ENCODE measurements at places on chromosomes 1 and 21.

- DNase-seq: no peak
Observed at GRCh38 chr1:118979754-118980575, 8.2 kb downstream of the TBX15 start.

DNA sequence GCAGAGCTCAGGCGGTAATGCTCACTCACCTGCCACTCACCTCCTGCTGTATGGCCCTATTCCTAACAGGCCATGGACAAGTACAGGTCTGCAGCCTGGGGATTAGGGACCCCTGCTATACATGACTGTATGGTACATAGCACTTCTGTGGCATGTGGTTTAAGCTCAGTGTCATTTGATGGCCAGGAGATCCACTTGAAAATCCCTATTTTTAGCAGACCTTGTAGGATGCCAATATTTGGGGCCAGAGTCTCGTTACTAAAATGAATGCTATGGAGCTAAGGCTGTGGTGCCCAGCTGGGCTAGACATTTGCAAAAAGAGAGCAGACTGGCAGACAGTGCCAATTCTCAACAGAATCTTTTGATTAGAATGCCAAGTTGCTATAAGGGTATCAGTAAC, 1.7 kb upstream of the ANGPTL7 start:
- DNase-seq: no peak

GRCh38 chr1:73899311-73899710, 298.7 kb downstream of the LRRIQ3 start:
- DNase-seq: no peak

DNA sequence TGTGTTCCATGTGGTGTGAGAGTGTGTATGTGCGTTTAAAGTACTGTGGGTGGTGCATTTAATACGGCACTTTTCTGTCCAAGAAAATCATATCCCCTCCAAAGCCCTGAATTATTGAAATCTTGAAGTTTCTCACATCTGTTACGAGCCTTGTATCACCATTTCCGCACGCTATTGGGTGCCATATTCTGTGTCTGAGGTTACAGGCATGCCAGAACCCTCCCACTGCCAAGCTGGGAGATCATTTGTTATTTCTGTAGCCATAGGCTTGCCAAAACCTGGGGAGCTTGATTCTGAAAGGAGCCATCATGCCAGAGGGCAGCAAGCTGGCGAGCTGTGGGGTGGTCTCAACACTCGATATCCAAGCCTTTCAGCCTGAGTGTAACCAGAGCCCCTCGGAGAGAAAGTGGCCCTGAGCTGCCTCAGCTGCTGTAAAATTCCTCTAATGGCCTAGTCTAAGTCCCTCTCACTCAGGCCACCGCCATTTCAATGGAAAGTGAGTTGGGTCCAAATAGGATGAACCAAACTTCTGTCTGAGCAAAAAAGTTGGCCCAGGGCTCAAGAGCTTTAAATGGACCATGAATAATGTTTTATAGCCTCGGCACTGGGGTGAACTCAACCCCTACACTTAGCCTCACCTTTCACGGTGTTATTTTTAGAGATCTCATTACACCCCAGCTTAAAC, 298.4 kb upstream of the DUSP10 start:
- no peak for DNase-seq

GRCh38 chr1:90948301-90948700, 73.5 kb downstream of the ZNF644 start:
- DNase-seq: no peak

- DNase-seq: no peak
Observed at GRCh38 chr1:40155135-40155534, 6.1 kb upstream of the RLF start.

GRCh38 chr1:221575605-221576004, 166.3 kb downstream of the DUSP10 start:
- DNase-seq: no peak

GRCh38 chr1:244066954-244067716, 16.1 kb downstream of the ZBTB18 start:
- no peak for DNase-seq

- DNase-seq: no peak
Observed at GRCh38 chr1:232704256-232704655, 74.3 kb upstream of the SIPA1L2 start.

GRCh38 chr1:37556712-37557196, at the start of gene DNALI1:
TSS of gene DNALI1 (plus strand) at chr1:37556940. CDS start at chr1:37556995, 55 bp downstream.
- DNase-seq: no peak

DNA sequence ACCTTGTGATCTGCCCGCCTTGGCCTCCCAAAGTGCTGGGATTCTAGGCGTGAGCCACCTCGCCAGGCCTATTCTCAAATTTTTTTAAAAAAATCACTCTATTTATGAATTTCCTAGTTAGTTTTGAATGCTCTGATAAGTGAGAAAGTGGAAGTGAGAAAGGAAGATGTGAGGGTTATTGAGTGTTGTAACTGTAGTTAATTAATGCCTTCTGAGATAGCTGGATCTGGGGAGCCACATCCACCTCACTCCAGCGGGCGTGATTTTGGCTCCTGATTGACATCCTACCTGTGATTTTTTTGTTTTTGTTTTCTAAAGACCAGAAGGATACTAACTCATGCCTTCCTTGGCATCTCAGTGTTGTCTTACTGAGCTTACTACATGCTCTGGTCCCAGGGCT, 65.6 kb downstream of the ST3GAL3 start:
- no peak for DNase-seq

DNA sequence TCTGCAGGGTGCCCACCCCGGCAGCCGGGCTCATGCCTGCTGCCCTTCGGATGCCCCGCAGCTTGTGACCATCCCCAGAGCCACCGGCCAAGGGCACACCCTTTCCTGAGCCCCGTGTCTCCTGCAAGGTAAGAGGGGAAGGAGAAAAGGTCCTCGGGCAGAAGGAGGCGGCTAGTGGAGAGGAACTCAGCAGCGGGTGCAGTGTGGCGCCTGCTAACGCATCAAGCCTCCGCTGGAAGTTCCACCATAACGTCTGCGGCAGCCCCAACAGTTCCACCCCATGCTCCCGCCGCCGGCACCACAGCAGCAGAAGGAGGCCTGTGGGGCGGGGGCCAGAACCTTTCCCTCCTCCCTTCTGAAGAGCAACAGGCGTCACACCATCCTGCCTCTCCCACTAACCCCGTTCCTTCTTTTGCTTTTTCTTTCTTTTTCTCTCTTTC, 990 bp downstream of the VWA5B1 start:
- DNase-seq: no peak

DNA sequence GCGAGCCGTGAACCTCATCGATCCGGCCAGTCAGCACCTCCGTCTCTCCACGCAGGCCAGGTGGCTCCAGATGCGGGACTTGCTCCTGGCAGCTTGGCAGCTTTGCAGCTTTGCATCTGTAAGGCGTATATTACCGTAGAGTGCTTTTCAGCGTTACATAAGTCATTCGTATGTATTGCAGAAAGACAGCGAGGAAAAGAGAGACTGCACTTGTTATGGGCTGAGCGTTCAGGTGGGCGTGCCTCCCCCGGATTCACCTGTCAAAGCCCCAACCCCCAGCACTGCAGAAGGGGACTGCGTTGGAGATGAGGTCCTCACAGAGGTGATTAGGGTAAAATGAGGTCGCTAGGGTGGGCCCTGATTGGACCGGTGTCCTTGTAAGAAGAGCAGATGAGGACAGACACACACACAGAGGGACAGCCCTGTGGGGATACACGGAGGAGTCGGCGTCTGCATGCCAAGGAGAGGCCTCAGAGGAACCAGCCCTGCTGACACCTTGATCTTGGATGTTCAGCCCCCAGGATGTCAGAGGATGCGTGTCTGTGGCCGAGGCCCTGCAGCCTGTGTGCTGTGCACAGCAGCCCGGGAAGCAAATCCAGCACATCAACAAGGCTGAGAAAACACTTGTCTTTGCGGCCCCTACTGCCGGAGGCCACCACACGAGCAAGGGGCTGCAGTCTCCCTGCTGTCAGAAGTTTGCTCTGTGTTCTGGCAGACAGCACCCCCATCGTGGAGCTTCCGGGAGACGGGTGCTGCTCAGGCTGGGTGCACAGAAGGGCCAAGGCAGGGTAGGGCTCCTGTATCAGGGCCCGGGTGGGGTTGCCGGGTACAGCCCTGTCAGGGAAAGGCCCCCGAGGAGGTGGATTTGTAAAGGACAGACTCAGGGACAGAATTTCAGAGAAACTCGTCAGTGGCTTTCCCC, 10.9 kb upstream of the AGPAT3 start:
- no peak for DNase-seq

DNA sequence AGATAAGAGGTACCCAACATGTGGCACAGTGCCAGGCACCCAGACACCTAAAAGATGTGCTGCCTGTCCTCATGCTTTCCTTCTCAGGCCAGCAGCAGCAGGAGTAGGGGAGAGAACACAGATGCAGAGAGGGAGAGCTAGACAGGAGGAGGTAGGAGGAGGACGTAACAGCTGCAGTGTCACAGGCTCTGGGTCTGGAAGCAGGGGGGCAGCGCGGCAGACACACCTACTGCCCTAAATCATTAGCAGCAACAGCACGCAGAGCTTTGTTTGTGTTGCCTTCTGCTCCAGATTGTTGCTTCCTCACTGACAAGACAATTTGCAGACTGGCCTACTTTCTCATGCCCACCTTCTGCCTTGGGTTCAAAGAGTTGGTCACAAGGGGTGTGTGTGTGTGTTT, 196.7 kb upstream of the DAB1 start:
- no peak for DNase-seq

GRCh38 chr1:54371038-54371941, 34.9 kb downstream of the SSBP3 start:
- no peak for DNase-seq

DNA sequence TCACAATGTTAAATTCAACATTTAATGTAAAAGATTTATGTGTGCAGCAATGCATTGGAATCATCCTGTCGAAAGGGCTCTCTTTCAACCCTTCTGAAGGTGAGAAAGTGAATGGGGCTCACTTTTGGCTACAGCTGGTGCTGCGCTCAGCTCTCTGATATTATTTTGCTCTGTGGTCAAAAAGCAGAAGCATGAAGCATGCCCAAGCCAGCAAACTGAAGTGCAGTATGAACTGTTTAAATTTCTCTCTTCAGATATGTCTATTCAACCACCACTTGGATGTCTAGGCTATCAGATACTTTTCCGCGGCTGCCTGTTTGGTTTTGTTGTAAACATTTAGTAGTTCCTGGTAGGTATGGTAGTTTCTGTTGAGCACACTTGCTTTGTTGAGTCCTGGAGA, 216.9 kb upstream of the TMPRSS15 start:
- DNase-seq: no peak

GRCh38 chr21:32015461-32016139, 142.8 kb downstream of the HUNK start:
- DNase-seq: no peak

GRCh38 chr1:48261881-48262400, 39.4 kb downstream of the SLC5A9 start:
- no peak for DNase-seq

- DNase-seq: no peak
Observed at GRCh38 chr1:160949881-160950280, 4.7 kb downstream of the ITLN2 start.

GRCh38 chr1:178019622-178020021, 49.8 kb upstream of the SEC16B start:
- DNase-seq: no peak

DNA sequence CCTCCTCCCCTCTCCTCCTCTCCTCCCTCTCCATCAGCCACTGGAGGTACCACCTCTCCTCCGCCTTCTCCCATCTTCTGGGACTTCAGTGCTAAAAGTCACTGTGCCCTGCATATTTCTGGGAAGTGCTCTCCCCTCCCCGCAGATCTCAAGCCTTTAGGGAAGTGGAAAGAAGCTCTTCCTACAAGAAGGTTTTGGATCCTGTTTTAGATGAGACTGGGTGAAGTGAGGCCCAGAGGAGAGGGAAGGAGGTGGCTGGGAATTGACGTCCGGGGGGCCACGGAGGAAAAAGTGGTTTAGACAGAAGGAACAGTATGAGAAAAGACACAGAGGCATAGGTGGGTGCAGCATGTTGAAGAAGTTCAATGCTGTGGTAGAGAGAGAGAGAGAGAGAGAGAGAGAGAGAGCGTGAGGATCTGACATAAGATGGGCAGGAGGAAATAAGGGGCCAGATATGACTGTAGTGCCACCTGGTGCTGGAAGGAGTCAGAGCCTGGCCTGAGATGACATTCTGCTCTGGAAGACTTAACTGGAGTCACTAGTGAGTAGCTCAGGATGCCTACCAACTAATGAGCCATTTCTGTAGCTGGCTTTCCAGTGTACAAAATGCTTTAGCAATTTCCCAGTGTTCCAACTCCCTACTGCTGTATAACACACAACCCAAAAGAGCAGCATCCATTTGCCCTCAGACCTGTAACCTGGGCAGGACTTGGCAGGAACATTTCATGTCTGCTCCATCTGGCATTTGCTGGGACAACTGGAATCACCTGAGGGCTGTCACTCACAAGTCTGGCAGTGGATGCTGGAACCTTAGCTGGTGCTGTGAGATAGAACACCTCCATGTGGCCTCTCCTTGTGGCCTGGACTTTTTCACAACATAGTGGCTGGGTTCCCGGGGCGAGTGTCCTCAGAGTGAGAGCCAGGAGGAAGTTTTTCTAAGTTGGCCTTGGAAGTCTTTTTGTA, 16.6 kb upstream of the ZSCAN20 start:
- no peak for DNase-seq

DNA sequence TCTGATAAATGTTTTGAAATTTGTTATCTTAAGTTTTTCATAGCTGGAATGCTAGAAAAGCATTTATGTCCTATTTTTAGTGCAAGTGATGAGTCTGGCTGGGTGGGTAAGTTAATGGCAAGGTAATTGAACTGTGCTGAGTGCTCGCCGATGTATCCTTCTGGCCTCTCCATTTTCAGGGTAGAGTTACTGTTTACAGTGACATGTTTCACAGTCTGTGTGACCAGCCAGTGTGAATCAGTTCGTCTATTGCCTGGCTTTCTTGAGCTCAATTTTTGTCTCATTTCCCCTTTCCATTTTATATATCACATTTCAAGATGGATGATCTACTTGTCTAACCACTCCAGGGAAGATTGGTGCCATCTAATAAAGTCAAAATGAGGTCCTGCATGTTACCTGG, 44.1 kb downstream of the ITSN1 start:
- no peak for DNase-seq

DNA sequence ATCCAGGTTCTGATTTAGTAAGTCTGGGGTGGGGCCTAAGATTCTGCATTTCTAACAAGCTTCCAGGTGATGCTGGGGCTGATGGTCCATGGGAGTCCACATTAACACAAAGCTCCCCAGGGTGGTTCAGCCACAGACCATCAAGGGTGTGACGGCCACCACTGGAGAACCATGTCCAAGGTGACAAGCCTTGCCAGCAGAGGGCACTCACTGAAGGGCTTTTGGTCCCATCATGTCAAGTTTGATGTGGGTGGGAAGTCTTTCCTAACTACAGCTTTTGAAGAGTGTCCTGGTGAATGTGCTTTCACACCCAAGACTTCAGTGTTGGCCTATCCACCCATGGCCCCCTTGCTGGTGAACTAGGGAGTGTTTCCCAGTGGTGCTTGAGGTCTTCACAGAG, 67.1 kb downstream of the UBE2T start:
- DNase-seq: no peak

- DNase-seq: no peak
Observed at GRCh38 chr1:227155004-227155403, 163.3 kb downstream of the CDC42BPA start.

DNA sequence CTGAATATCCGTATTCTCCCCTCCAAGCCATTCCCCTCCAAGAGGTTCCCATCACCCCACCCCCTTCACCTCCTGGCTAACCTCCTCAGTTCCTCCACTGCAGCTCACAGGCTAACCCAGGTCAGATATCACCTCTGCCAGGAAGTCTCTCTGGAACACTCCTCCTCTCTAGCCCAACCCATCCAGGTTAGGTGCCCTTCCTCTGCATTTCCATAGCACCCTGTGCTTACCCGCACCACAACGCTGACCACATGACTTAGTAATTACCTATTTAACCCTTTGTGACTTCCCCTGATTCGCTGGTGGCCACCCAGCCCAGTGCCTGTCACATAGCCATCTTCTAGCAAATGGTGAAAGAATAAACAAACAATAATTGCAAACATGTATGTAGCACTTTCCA, 49.5 kb upstream of the IFFO2 start:
- no peak for DNase-seq
